ENCODE measurements at places on chromosomes 7 and 10. TPM values are rescaled to one million over a fixed set of nuclear protein-coding genes. Genes with fewer than 3 reads are reported as not detected.

DNA sequence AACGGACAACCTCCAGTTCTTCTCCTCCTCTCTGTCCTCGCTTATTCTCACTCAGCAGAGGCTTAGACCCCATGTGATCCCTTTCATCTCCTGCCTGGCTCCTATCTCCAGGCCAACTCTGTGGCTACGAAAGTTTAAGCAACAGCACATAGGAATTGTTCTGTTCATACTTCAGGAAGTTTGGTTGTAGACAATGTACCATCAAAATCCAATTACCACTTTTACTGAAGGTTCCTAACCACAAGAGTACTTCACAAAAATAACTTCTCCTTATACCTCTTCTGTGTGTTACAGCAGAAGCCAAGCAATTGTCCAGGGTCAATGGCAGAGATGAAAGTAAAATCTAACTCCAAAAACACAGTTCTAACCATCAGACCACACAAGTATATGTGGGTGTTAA, 80.0 kb downstream of the SLC25A13 start:
- no peak for DNase-seq

DNA sequence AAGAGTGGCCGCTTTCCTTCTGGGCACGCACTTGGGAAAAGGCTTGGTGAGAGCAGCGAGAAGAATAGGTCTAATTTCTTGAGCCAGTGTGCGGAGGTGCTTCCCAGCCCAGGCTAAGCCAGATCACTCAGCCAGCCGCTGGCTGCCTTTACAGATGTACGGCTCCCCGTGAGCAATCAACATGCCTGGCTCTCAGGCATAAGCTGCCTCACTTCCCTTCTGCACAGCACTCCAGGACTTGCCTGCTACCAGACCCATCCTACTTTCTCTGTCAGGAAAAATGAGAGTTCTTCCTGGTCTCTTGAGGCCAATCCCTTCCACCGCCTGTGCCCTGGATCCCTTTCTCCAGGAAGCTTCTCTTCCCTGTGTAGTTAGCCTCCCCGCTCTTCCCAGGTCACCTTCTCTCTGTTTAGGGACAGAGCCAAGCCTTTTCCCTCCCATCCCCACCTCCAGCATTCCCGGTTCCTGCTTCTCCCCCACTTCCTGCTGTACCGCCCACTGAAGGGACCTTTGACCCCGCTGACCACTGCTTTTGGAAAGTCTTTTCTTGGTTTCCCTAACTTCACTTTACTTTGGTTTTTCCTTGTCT, 1.1 kb upstream of the ACTR3C start:
- no peak for DNase-seq

DNA sequence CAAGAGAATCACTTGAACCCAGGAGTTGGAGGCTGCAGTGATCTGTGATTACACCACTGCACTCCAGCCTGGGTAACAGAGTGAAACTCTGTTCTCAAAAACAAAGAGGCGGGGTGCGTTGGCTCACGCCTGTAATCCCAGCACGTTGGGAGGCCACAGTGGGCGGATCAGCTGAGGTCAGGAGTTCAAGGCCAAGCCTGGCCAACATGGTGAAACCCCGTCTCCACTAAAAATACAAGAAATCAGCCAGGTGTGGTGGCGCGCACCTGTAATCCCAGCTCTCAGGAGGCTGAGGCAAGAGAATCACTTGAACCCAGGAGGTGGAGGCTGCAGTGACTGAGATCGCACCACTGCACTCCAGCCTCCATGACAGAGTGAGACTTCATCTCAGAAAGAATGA, 42.4 kb upstream of the NCAPG2 start:
- no peak for DNase-seq

DNA sequence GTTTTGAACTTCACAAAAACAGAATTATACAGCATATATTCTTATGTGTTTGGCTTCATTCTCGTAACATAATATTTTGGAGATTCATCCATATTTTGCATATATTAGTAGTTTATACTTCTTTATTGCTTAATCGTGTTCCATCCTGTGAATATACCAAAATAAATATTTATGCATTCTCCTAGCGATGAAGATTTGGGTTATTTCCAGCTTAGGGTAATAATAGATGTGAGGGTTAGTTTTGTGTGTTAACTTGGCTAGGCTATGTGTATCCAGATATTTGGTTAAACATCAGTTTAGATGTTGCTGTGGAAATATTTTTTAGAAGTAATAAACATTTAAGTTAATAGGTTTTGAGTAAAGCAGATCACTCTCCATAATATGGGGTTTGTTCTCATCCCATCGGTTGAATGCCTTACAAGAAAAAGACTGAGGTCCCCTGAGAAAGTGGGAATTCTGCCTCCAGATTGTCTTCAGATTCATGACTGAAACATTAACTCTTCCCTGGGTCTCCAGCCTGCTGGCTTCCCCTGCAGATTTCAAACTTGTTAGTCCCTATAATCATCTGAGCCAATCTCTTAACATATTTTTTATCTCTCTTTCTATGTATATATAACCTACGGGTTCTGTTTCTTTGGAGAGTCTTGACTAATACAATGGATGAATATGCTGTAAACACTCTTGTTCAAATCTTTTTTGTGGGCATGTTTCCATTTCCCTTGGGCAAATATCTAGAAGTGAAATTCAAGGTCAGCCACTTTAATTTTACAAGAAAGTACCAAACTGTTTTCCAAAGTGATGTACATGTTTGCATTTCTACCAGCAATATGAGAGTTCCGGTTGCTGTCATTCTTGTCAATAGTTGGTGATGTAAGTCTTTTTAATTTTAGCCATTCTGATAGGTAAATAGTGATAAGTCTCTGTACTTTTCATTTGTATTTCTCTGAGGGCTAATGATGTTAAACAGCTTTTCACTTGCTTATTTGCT, 48.7 kb downstream of the PDK4 start:
- no peak for DNase-seq

- no peak for DNase-seq
These were observed 206.2 kb downstream of the DIP2C start for GRCh38 chr10:483261-483660.

GRCh38 chr7:129875745-129876411, 76.9 kb downstream of the UBE2H start:
- no peak for DNase-seq

DNA sequence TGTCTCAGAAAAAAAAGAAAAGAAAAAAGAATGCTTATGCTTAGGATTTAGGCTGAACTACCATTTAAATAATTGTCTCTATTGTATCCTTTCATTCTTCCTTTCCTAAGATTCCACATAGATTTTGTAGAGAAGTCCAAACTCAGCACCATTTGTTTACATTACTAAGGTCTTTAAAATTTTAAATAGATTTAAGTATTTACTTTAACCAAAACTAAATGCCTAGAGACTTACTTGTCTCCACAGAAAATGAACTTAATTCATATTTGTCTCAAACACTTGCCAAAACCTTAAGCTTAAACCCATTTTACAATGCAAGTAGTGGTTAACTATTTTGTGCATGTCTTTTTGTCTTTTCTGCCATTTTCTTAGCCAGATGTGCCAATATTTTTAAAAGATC, 54.1 kb upstream of the ABI1 start:
- no peak for DNase-seq

- no peak for DNase-seq
These were observed 287.1 kb upstream of the SMIM30 start for GRCh38 chr7:113405296-113406056.

GRCh38 chr10:14235566-14236195, 95.0 kb downstream of the FRMD4A start:
- no peak for DNase-seq

DNA sequence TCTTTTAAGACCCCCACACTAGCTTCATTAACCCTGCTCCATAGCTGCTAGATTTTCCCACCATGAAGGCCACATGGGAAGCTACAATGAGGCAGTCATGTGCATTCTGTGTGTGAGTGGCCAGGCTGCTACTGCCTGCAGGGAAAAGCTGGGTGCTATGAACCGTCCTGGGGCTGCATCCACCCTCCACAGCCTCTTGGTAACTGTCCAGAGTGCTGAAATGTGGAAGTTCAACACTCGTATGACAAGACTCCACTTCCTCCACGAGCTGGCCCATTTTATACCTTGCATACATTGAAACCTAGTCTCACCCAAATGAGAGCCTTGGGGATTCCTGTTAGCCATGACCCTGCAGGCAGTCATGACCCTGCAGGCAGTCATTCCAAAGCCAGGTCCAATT, 59.4 kb downstream of the CUZD1 start:
- no peak for DNase-seq

DNA sequence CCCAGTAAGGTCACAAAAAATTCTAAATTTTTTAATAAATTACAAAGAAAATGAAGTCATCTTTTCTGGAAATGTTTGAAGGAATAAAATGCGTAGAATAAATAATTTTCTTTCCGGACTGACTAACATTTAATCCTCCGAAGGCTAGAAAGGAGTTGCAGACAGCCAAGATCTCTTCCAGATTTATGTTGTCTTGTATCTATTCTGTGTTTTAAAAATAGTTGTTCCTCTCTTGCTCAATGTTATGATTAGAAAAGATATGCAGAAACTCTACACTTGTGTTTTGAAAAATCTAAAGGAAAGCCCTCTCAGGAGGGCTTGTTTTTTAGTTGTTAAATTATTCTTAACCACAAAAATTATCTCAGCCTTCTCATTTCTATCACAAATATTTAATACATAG, 70.7 kb downstream of the MACC1 start:
- DNase-seq, result no peak

DNA sequence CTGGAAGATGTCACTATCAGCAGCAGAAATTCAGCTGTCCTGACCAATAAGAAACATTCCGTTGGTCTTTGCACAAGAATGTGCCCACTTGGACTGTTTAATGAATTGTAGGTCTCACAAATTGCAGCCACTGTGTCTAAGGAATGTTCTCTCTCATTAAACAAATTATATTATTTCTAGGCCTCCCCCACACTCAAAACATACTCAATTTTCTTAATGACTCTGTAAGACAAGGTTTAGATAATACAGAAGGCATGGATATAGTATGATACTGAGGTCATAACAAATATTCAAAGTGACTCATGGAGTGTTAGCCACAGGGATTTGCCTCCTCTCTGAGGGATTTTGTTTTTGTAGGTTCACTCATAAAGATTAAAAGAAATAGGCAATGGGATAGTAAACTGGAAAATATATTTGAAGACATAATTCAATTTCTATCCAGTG, 197.5 kb downstream of the PTN start:
- no peak for DNase-seq

DNA sequence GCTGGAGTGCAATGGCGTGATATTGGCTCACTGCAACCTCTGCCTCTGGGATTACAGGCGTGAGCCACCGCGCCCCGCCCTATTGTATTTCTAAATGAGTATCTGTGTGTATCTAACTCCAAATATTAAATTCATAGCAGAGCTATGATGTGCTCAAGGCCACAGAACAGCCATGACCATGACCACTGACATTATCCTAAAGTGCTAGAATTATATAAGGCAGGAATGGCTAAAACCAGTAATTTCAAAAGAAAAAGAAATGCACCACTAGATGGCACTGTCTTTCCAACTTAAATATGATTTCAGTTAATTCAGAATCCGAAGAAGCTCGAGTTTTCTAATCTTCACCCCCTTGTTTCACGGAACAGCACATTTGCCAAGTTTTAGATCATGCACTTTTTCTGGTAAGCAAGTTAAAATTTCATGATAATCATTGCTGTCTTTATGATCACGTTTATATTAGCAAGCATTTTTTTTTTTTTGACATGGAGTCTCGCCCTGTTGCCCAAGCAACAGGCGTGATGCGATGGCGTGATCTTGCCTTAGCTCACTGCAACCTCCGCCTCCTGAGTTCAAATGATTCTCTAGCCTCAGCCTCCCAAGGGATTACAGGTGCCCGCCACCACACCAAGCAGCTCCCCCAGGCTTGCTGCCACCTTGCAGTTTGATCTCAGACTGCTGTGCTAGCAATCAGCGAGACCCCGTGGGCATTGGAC, 65.3 kb downstream of the OR13A1 start:
- no peak for DNase-seq

- DNase-seq, result no peak
These were observed 14.5 kb downstream of the PYROXD2 start for GRCh38 chr10:98400482-98400881.

DNA sequence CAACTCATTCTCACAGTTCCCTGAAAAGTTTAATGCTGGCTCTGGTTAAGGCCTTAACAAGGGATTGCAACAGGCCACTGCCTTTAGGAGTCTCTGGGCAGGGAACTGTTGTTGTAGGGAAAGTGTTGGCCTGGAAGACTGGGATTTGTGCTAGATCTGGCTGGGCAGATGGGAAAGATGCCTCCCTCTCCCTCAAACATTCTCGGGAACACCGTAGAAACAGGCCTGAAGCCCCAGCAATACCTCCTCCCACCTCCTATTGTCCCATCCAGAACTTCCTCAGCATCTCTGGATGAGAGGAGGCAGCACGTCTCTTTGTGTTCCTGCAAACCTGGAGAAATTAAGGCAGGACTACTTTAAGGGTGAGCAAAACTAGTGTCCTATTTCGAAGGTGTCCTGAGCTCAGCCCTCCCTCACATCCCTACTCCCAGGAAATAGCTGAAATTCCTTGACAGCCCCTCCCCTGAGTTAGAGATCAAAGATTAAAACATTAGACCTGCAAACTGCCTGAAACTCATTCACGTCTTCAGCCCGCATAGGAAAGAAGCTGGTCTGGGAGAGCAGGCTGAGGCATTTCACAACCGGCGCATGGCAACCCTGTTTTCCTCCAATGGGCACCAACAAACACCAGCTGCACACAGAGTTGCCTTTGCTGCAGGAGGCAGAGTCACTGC, 10.9 kb upstream of the MAP3K8 start:
- DNase-seq, result no peak

- DNase-seq, result no peak
These were observed 111.8 kb upstream of the FOXP2 start for GRCh38 chr7:114302858-114303257.

- DNase-seq, result no peak
These were observed 51.1 kb upstream of the LYZL1 start for GRCh38 chr10:29237786-29238185.

GRCh38 chr10:89301232-89301631, 614 bp upstream of the IFIT2 start:
- DNase-seq, result no peak

- no peak for DNase-seq
These were observed 386.4 kb downstream of the SUGCT start for GRCh38 chr7:40520986-40521738.

DNA sequence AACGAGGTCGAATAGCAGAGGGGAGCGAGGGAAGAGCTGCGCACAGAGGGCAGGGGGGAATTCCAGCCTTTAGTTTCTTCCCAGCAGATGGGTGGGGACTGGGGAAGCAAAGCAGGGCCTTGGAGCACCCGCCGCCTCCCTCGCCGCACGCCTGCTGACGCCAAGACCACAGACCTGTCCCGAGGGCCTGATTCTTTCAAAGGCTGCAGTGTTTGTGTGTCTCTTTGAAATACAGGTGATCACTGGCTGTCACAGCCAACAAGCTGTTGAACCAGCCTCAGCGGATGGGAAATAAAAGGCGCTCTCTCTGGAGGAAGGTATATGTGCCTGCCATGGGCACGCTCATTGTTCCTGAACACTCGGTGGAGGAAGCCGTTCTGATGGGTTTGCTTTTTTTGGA, 119.3 kb downstream of the FAM53B start:
- no peak for DNase-seq

GJD4 gene
- total RNA-seq, result not detected

DENND11 gene
- total RNA-seq, result 18.5 TPM

C10orf53 gene
- total RNA-seq, result not detected

RASA4B gene
- 59.0 TPM for total RNA-seq

ATP5F1C gene
- total RNA-seq, result 217 TPM

SOSTDC1 gene
- 14.2 TPM for total RNA-seq

SYT15B gene
- 2.6 TPM for total RNA-seq

TMEM243 gene
- total RNA-seq, result 120 TPM

ICA1 gene
- 3.5 TPM for total RNA-seq

SAMD9L gene
- total RNA-seq, result 14.8 TPM

ADCYAP1R1 gene
- total RNA-seq, result 9.5 TPM

CHAT gene
- not detected for total RNA-seq

DYNC1I1 gene
- total RNA-seq, result 1.9 TPM
